Femur (tissue), 1 donor: ENCODE measurements at places on chromosomes 5 and 9.

- DNase-seq = no peak
Observed at GRCh38 chr9:32942755-32943460, 58.5 kb downstream of the APTX start.

- DNase-seq = no peak
Observed at GRCh38 chr9:15240927-15241326, 66.1 kb downstream of the TTC39B start.

DNA sequence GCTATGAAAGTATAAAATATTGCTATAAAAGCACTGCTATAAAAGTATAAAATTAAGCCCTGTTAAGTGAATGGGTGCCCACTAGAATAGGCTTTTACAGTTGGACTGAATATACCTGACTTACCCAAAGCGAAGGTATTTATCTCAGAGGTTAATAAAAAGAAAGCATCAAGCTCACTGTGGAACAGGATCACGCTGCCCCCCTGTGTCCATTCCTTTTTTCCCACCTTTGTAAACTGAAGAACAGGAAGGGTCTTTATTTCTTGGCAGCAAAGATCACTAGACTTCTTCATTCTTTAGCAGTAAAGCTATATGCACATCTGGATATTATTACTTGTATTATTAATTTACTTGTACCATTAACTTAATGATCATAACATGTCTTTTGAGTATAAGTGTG is 22.1 kb upstream of the PLPP6 start:
- DNase-seq = no peak

GRCh38 chr5:99070822-99071221 is 142.0 kb upstream of the CHD1 start:
- no peak for DNase-seq

DNA sequence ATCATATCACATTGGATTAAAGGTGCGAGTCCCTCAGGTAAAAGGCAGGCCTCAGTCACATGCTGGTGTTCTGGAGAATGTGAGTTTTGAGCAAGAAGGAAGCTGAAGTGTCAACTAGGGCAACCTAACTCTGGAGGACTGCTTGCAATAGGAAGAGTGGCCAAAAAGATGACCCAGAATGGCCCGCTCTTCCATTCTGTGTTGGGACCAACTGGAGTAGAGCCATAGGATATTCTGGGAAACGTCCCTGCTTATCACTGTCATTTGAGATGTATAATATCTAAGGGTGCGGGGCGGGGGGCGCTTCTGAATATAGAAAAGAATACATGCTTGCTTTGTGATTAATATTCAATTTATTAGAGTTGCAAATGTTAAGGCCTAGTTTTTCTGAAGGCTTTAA is 7.1 kb upstream of the TRIM7 start:
- no peak for DNase-seq

- no peak for DNase-seq
Observed at GRCh38 chr9:16236882-16237281, 633.6 kb downstream of the BNC2 start.
